Dermis microvascular lymphatic vessel endothelial cell (primary cell): ENCODE measurements at places on chromosomes 12 and 14.

DNA sequence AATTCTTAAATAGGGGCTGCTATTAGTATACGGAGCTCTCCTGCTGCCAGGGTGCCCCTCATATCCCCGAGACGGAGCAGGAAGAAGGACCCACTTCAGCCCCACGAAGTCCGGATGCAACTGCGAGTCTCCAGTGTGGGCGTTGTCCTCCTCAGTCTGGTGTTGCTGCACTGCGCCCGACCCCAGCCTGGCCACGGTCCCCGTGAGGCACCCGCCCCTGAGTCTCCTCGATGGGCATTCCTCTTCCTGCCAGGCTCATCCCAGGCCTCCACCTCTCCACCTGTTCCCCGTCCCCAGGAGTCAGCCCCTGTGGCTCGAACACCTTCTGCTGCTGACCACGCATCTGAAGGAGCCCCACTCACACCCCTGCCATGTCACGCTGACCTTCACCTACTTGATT is 68.1 kb upstream of the SFSWAP start:
- DNase-seq: no peak

GRCh38 chr12:80868576-80868975 is 69.2 kb downstream of the LIN7A start:
- no peak for DNase-seq

- no peak for DNase-seq
Observed at GRCh38 chr12:96121271-96121711, 72.9 kb upstream of the ELK3 start.

- DNase-seq: no peak
Observed at GRCh38 chr12:26623136-26623535, 209.9 kb downstream of the ITPR2 start.

GRCh38 chr12:119071176-119071575 is 89.8 kb downstream of the SRRM4 start:
- no peak for DNase-seq

DNA sequence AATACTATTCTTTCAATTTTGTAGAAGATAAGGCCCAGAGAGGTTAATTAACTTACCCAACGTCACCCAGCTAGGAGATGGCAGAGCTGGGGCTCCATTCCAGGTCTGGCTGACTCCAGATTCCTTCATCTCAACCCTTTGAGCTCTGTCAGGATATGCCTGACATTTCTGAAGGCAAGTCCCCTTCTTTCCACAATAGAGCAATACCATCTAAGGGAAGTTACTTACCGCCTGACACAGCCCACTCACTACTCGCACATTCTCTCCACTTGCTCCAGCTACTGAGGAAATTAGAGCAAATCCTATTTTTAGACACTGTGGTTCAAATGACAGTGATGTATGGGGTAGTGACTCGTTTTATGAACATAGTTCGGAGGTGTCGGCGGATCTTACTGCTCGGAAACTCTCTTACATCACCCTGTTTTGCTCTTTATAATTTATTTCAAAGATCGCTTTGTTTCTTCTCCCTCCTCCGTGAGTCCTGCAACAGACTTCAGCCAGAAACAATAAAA is 2.0 kb upstream of the WSCD2 start:
- no peak for DNase-seq

DNA sequence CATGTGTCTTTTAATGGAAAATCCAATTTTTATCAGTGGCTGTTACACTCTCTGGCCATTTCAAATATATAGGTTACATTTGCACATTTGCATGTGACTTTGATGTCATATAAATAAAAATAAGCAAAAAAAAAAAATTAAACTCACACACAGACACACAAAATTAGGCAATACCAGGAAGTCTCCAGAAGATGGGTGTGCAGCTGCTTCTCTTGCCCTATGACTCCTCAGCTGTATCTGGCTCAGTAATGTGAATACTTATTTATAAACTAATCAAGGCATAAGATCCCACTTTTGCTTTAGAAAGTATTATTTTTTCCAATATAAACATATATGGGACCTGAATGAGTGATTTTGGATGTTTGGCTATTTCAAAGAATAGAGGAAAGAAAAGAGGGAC is 461.1 kb downstream of the LRIG3 start:
- no peak for DNase-seq

DNA sequence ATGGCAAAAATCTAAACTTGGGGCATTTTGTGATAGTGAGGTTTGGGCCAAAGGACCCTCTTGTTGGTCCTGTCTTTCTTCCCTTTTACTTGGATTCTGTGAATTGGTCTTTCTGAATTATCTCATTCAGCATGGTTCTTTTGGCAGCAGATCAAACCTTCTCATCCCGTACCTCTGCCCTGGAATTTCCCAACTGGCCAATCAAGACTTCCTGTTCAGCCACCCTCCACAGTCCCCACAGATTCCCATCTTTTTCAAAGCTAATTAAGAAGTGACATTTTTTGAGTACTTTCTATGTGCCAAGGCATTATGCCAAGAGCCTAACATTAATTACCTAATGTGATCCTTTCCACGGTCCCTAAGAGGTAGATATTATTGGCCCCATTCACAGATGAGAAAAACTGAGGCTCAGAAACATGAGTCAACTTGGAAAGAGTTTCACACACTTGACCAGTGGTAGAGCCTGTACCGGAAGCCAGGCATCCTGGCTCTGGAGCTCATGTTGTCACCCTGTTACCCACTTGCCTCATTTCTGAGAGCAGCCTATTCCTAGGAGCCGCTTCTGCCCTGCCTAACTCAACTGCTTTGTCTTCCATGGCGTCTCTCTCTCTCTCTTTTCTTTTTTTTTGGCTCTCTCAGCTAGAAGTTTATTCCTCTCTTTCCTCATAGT is 135.9 kb downstream of the C12orf75 start:
- peak; percentile 71 for DNase-seq

GRCh38 chr12:63085120-63085519 is 65.9 kb downstream of the AVPR1A start:
- DNase-seq: no peak

- DNase-seq: no peak
Observed at GRCh38 chr12:25382311-25383106, 131.8 kb upstream of the KRAS start.

DNA sequence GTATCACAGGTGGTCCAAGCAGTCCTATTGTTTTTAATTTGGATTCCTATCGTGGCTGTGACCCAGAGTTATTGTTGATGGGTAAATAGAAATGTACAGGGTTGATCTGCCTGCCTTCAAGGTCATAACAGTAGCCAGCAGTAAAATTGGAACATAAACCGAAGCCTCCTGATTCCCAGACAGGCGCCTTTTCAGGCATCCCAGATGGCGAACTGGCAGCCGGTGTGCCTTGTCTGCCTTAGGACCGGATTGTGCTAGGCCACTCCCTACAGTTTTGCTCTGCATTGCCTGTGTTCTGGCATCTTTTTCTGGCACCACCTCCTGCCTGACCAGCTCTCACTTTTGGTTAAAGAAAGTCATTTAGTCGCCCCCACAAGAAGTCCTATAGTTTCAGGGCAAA is 22.2 kb downstream of the TMEM117 start:
- DNase-seq: no peak

DNA sequence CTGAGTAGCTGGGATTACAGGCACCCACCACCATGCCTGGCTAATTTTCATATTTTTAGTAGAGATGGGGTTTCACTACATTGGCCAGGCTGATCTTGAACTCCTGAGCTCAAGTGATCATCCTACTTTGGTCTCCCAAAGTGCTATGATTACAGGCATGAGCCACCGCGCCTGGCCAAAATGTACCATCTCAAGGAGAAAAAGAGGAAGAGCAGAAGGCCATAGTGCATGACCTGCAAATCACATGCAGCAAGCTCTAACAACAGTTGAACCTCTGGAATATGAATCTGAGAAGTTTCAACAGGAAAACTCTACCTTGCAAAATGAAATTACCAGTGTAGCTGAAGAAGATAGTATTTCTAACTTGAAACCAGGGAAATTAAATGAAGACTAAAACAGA is 17.1 kb upstream of the SERPINA1 start:
- DNase-seq: no peak

GRCh38 chr12:27530157-27530922 is 6.3 kb downstream of the PPFIBP1 start:
- no peak for DNase-seq

DNA sequence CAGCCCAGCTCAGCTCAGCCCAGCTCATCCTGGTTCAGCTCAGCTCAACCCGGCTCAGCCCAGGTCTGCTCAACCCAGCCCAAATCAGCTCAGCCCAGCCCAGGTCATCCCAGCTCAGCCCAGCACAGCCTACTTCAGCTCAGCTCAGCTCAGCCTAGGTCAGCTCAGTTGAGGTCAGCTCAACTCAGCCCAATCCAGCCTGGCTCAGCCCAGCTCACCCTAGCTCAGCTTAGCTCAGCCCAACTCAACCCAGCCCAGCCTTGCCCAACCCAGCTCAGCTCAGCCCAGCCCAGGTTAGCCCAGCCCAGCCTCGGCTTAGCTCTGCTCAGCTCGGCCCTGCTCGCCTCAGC is 332.3 kb downstream of the TMEM121 start:
- no peak for DNase-seq

DNA sequence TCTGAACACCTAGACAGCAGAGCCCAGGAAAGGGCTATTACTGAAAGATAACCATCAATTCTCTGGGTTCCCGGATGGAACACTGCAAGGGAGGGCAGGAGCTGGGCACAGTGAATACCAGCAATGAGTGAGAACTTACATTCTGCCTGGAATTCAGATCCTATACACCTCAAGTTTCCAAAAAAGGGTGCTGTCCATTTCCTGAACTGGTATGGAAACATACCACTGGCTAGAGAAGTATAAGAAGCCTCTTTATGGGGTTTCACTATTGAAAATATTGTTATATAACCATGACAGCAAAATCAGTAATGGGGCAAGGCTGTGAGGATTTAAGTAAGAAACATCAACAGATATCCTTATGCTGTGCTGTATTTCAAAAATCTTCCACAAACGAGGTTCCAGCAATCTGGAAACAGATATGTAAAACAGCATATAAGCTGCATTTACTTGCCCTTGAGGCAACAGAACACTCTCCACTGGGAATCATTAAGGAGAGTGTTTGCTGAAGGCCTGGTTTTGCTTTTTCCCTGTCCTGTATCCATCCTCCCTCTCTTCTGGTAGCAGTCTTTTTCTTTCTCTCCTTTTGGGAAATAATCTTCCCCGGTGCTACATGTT is 53.3 kb upstream of the GTF2A1 start:
- DNase-seq: no peak

- DNase-seq: no peak
Observed at GRCh38 chr12:122394626-122395194, 27.8 kb downstream of the CLIP1 start.

DNA sequence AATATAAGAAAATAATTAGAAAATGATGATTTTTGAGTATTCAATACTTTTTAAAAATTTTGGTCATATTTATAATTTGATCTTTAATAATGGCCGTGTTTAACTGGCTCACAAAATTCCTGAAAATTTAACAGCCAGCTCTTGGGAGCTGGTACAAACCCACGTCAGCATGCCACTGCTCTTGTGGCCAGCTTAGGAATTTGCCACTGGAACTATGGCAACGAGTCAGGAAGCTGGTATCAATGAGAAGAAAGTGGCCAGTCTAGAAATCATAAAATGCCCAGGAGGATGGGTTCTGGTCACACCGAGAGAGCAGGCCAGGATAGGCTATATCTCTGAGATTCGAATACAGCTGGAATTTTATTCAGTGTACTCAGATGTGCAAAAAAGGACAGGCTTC is 72.2 kb upstream of the PLEKHG3 start:
- no peak for DNase-seq

DNA sequence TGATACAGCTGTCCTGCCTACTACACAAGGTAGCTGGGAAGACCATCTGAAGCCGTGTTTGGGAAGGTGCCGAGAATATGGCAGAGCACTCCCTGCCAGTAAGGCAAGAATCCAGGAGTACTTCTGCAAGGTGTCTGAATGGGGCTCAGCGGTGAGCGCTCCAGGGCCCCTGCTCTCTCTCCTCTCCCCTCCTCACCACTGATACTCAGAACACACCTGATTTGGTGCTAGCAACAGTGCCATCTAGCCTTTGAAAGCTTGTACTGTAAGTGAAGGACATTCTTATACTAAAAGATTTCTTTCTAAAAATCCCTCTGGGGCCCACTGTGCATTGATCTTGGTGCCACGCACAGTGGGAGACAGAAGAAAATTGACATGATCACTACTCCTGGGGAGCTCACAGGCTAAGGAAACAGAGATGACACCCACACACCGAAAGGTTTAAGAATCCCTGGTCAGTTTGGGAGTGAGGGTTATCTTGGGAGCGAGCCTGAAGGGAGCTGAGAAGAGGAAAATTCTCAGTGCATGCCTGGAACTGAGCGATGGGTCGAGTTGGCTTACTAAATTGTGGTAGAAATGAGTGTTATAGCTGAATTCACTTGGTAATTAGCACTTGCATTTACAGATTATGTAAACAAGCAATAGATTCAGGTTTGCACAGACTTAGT is 216.9 kb downstream of the NTF3 start:
- DNase-seq: peak; percentile 35

DNA sequence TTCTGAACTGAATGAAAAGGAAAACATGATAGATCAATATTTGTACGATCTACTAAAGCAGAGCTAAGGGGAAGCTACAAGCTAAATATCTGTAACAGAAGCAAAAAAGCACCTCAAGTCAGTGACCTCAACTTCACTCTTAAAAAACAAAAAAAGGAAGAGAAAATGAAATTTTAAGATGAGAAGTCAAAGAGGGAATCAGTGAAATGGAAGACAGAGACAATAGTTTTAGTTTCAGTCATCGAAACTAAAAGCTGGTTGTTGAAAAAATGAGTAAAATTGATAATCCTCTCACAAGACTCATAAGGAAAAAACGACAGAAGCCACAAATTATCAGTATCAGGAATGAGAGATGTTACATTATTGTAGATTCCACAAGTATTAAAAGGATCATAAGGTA is 11.9 kb upstream of the SLC2A13 start:
- DNase-seq: no peak

GRCh38 chr12:5870183-5870582 is 74.9 kb downstream of the ANO2 start:
- peak; percentile 28 for DNase-seq

DNA sequence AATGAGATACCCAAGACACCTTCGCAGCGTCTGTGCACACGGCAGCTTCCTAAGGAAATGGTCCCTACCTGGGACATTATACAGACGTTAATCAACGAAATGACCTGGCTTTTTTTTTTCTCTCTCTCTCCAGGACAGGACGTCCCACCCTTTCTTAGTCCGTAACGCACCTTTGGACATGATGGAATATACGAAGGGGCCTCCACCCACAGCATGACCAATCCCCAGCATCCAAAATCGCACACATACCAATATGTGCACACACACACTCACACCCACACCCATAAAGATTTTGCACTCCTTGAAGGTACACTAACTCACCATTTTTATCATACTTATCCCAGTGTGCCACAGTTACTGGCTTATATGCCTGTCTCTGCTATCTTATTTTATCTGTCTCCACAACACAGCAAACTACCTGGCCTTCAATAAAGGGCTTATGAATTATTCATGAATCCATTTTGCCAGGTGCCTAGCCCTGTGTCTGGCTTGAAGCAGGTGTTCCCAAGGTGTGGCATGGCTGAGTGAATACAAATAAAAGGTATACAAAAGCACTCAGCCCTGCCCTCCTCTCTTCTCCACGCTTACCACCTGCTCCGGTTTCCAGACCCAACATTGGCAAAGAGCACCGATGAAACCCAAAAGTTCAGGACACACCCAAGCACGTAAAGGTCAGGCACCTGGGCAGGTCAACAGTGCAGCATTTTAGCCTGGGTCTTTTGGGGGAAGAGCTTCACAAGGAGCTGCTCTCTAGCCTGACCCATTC is 2.2 kb downstream of the SCNN1A start:
- DNase-seq: no peak

GRCh38 chr12:70576341-70577282 is 60.6 kb downstream of the PTPRB start:
- peak; percentile 62 for DNase-seq
